T1000 (cell line): ENCODE measurements at places on chromosomes 2 and 18.

DNA sequence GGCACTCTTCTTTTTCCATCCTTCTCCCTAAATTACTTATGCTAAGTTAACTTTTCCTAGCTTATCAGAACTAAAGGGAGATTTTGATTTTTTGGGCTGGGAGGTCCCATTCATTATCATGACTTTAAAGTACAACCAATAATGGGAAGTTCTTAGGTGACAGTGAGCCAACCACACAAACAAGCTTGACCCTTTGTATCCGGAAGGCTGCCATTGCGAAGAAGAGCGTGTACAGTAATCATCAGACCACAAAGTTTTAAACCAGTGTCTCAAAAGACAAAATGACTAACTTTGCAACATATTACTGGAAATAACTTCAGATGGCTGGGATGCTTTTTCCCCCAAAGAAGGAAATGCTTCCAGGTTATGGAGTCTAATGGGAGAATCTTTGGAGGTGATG, 298.1 kb downstream of the TGIF1 start:
- DNase-seq = no peak

- no peak for DNase-seq
Measured at GRCh38 chr2:180169474-180169873, 162.4 kb upstream of the CWC22 start.

DNA sequence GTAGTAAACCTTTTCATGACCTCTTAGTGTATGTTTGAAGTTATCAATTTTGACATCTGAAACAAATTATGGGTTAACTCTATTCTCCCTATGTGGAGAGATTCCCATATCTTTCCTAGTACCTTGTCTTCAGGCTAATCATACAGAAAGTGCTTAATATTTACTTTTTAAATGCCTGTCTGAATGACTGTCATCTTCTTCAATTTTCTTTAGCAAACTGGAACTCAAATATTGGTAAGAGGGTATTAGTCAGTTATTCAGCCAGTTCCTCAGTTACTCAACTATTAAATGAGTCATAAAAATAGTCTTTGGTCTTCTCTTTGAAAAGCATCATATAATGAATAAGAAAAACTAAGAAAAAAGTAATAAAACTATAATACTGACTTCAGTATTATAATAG, 1038.0 kb upstream of the PIK3C3 start:
- DNase-seq = no peak

- no peak for DNase-seq
Measured at GRCh38 chr2:60469536-60470317, 83.7 kb downstream of the BCL11A start.

DNA sequence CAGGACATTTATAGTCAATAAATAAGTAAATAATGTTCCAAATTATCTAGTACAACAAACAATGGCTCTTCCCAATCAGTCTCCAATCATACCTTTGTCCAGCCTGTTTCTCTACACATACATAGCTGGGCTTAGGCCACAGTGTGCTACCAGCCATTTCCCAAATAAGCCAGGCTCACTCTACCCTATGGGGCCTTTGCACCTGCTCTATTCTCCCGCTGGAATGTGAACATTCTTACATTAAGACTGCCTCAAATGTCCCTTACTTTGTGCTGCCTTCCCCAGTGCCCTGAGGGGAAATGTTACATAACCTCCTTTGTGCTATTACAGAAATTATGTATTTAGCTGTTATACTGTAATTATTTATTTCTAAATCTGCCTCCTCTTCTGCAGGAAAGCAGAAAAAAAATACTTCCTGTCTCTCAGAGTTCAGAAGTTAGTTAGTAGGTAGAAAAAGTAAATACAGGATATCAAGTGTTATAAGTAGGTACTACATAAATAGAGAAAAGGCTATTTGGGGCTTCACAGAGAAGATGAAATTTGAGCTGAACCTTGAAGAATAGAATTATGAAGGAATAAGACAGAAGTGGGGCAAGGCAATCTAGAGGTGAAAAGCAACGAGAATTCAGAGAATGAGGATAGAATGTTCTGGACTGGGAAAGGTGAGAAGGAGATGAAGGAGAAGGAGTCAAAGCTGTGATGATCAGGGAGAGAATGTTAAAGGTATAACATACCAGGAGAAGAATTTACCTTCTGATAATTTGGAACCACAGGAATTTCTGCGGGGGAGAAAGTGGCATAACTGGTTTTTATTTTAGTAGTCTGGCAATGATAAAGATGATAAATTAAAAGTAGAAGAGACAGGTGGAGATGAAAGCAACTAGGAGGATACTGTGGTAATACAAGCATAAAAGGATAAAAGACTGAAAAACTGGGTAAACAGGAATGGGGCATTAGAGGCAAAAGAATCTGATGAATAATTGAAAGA, 37.0 kb downstream of the ROCK1 start:
- DNase-seq = no peak
